ENCODE measurements at places on chromosomes 11 and 22.

- no peak for DNase-seq
These were observed 34.1 kb upstream of the SMCO4 start for GRCh38 chr11:93577286-93577685.

DNA sequence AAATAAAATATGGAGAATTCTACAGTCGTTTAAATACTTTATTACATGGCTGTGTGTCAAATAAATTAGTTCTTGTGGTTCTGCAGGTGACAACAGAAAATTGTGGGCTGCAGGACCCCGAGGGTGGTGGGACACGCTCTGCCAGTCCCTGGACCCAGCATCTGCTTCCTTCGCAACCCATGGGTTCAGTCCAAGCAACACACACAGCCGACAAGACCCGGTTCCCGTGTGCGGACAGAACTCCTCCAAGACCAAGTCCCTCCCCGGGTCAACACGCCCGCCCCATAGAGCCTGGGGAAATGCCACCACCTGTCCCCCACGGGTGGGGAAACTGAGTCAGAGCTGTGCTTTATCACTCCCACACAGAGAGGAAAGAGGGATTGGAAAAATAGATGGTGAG, 238.9 kb downstream of the BRD1 start:
- DNase-seq, result no peak

DNA sequence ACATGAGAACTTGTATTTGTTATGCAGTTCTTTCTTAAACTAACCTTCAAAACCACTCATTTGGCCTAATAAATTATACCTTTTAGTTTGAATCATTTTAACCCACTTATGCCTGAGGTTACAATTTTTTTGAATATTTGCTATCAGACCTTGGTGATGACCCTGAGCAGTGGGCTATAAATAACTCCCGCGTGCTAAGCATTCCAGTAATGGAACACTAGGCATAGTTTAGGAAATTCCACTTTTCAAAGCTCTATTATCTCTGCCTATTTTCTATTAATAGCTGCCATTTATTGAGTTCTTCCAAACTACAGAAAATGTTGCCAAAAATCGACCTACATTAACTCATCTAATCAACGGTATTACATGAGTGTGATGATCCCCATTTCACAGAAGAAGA, 993.4 kb upstream of the FAT3 start:
- no peak for DNase-seq

- no peak for DNase-seq
These were observed 9.3 kb downstream of the TNKS1BP1 start for GRCh38 chr11:57315491-57315890.

- DNase-seq, result no peak
These were observed 66.8 kb downstream of the TSPAN18 start for GRCh38 chr11:44793350-44794090.

DNA sequence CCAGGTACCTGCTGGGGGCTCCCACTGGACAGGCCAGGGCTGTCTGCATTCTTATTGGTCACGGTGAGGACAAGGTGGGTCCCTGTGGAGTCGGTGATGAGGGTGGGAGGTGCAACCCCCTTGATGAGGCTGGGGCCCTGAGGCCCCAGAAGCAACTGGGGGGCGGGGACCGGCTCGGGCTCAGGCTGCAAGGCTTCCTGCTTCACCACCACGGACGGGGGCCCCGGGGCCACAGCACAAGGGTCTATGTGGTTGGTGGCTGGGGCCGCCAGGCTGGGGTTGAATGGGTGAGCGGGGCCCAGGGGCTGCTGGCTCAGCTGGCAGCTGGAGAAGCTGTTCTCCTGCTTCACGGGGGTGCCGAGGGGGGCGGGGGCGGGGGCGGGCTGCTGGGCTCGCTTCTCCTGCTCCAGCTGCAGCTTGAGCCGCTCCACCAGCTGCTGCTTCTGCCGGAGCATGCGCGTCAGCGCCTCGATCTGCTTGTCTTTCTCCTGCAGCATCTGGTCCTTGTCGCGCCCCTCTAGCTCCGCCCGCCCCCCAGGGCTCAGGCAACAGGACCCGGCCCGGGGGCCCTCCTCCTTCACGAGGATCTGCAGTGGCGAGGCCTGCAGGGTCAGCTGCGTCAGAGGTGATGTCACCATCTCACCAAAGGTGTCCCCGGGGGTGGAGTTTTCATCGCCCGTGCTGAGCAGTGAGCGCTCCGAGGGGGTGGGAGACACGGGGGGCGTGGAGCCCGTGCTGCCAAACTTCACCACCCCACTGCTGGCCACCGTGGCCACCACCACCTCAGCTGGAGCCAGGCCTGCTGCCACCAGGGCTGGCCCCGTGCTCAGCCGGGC, 48.2 kb downstream of the SGSM3 start:
- DNase-seq, result no peak

DNA sequence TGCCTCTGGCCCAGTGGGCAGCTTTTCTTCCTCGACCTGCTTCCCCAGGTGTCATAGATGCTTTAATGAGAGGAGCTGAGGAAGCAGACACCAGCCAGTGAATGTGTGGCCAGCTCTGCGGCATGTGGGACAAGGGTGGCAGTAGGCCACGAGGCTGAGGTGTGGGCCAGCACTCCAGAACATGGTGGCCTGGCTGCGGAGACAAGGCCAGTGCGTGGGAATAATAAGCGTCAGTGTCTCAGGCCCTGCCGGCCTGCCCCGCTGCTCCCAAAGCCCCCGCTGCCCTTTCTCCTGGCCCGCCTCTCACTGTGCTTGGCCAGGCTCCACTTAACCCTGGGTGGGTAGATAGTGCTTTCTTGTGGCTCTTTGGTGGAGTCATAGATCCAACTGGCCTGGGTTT, 2.1 kb downstream of the MAPK8IP1 start:
- DNase-seq, result no peak

DNA sequence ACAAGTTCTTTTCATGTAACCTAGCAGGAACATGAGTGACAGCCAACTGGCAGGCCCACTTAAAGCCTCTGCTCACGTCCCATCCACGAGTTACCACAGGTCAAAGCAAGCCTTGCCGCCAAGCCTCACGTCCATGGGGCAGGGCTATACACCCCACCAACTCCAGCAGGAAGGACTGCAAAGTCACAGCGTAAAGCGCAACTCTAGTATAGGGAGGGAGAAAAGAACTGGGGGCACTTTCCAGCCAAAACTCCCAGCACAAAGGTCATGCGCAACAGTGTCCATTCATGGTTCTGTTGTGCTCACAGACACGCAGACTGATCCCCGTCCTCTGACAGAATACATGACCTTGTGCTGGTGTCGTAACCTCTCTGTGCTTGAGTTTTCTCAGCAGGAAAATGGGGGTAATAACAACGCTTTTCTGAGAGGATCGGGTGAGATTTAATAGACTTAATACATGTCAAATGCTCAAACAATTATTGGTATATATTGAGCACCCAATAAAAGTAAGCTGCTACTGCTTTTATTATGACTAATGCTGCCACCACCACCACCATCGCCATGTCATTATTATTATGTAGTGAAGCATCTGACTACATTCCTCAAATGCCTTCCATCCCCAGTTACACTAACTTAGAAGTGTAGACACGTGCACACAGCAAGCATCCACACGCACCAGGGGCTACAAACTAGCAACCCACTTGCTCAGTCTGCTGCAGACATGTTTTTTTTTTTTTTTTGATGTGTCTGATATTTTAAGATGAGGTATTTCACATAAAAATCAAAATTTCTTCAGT, 104.4 kb upstream of the PARVA start:
- no peak for DNase-seq

DNA sequence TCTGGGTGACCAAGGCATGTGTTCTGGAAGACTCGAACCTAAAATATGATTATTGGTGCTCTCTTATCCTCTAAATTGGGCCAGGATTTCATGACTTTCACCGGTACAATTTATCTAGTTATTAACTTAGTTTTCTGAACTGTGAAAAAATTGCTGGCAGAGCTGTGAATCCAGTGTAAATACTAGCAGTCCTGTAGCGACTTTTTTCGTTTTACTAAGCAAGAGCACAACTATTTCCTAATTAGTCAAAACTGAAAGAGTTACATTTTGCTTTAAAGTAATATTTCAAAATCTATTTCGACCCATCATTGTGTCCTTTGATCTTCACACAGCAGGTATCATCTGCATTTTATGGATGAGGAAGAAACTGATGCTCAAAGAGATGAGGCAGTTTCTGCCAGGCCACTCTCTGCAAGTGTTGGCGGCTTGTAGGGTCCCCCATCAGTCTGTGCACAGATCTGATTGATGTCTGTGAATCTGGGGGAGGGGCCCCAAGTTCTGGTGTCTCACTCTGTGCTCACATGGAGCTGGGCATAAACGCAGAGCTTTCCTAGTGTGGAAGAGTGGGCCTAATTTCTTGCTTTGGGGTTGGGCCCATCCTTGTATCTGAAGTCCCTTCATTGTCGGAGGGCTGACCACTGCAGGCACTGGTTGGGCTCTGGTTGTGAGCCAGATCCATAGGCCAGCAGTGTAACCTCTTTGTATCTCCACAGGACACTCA, 1.4 kb upstream of the TRMT2A start:
- DNase-seq, result no peak

Measured in T follicular helper cell (primary cell).